ENCODE measurements at places on chromosomes 16 and 17. TPM values are rescaled to one million over a fixed set of nuclear protein-coding genes. Genes with fewer than 3 reads are reported as not detected.

- no peak for DNase-seq
Observed at GRCh38 chr17:38867968-38868816, 1.7 kb upstream of the LASP1 start.

DNA sequence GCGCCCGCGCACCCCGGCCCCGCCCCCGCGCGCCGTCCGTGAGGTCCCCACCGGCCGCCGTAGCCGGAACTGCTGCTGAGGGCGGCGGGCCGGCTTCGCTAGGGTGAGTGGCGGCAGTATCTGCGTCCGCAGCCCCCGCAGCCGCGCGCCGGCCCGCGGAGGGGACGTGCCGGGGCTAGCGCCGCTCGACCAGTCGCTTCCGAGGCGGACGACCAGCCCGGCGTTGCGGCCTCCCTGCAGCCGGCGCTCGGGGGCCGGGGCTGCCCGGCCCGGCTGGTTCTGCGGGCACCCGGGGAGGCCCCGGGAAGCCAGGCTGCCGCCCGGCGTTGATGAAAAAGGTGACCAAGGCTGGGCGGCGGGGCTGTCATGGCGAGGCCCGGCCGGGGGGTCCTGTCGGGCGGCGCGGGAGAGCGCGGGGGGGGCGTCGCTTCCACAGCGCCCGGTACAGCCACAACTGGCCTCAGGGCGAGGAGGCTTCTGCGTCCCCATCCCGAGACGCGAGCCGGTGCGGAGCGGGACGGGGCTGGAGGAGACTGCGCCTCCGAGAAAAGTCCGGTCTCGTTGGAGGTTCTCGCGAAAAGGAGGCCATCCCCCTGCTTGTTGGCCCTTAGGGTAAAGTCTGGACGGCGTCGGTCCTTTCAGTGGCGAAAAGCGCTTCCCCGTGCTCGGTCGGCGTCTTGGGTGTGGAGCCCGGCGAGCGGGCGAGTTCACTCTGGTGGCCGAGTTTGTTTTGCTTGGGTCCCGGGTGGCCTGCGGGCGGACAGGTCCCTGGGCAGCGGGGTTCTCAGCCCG, at the start of gene CRAMP1:
Gene CRAMP1 (plus strand): TSS at position 41 of the 792 bp plus-strand sequence. CDS start 2,280 bp downstream, outside the sequence.
- DNase-seq: no peak

DNA sequence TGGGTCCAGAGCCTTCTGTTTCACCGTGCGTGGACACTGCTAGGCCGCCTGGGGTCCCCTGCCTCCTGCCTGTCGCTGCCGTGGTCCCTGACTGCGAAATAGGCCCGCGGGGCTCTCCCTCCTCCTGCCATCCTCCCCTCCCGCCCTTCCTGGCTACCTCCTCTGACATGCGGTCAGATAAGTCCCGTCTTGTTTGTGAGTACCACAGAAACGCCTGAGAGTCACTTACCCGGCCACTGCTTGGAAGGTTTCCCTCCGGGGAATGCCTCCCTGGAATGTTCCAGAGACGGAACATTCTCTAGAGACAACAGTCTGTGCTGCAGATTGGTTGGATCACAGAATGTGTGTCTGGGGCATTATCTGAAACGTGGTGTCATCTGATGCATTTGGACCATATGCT, 22.7 kb downstream of the CIBAR2 start:
- no peak for DNase-seq

- no peak for DNase-seq
Observed at GRCh38 chr16:85027958-85028684, 526 bp downstream of the KIAA0513 start.

DNA sequence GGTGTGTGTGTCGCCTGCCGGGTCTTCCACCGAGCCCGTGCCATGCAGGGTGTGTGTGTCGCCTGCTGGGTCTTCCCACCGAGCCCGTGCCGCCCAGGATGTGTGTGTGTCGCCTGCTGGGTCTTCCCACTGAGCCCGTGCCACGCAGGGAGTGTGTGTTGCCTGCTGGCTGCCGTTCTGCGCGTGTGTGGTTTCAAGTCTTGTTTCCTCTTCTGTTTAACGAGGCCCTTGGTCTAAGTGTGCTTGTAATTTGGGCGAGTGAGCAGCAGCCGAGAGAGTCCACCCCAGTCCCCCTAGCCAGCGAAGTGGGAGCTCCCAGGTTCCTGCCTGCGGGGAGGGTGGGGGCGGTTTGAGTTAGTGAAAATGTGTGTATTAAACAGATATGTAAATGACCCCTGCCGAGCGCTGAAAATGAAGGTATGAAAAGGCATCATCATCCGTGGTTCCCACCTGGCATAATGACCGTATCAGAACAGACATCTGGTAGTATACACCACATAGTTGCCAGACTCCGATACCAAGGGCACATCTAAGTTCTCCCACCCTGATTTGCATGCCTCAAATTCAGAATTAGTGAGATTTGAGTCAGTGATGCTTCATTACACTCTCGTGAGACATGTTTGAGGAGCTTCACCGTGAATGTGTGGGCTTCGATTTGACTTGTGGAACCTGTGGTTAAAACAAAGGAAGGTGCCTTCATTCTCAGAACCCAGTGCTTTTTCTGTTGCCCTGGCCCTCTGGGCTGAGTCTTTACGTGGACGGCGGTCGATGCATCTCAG, 114.5 kb upstream of the CHMP6 start:
- DNase-seq: no peak

GRCh38 chr17:7929158-7930023, at the start of gene KCNAB3:
Gene KCNAB3 (minus strand): TSS chr17:7929856. CDS start chr17:7929435, 421 bp downstream.
- DNase-seq: no peak

DNA sequence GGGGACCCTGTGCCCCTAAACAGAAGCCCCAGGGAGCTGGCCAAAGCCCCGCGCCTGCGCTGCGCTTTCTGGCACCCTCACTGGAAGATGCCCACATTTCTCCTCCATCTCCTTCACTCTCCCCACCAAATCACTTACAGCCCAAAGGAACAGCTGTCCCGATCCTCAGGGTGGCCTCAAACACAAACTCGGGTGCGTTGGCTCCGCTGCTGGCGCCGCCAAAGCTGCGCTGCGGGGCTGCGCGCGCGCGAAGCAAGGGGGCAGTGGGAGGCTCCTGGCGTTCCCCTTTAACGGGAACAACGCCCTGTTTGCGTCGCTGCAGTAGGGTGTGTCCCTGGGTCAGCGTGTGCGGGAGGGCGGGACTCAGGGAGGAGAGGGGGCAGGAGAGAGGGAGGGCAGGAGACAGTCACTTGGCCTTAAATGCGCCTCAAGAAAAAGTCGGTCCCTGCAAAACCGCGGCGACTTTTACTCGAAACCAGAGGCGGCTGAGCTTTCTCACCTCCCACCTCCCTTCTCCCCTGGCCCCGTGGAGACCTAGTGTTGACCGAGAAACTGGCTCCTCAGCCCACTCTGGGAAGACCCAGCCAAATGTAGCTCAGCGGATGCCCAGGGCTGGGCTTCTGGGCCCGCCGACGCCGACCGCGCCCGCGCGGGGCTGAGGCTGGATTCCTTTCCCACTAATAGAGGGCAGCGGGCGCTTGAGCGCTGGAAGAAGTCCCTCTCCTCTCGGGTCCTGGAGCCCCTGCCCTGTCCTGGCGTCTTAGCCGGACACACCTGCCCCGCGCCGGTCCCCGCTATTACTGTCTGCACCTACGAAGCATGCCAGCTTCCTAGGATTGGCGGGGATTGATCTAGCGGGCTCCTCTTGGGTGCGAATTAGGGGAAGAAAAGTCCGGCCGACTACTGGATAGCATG, 2.6 kb downstream of the PMP22 start:
- DNase-seq: peak; percentile 88

DNA sequence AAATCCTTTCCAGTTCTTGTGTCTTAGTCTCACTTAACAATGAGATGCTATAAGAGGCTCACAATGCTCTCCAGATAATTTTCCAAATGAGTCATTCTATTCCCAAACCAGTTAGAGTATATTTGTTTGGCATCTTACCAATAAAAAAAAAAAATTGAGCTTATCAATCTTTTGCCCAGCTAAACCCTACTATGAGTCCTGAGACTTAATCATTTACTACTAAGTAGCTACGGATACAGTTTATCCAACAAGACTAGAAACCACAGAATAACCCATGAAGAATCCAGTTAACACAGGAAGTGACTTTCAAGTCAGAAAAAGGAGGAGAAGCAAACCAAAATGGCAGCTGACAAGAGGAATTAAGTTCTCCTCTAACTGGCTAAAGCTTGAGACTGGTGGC, 330.3 kb upstream of the XYLT1 start:
- no peak for DNase-seq

DNA sequence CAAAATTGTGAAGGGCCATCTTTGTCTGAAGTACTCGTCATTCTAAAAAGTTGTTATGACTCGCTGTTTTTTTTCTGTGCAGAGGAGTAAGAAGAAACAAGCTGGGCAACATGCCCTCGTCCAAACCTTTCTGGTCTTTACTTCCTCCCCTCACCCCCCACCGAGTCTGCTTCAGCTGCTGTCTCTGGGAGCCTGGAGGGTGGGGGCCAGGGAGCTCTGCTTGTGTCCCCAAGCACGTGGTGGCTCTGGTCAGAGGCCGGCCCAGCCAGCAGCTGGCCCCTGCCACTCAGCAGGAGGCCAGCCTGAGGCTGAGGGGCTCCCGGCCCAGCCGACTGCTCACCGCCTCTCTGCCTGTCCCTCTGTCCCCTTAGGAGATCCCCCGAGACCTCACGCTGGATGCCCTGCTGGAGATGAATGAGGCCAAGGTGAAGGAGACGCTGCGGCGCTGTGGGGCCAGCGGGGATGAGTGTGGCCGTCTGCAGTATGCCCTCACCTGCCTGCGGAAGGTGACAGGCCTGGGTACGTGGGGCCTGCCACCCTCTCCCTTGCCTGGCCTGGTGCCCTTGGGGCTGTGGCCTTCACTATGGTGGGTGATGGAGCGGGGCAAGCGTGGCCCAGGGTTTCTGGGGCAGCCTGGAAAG, 53.7 kb upstream of the LGALS9 start:
- no peak for DNase-seq

- DNase-seq: peak; percentile 81
Observed at GRCh38 chr17:2963332-2964027, 99.9 kb downstream of the OR1D5 start.

DNA sequence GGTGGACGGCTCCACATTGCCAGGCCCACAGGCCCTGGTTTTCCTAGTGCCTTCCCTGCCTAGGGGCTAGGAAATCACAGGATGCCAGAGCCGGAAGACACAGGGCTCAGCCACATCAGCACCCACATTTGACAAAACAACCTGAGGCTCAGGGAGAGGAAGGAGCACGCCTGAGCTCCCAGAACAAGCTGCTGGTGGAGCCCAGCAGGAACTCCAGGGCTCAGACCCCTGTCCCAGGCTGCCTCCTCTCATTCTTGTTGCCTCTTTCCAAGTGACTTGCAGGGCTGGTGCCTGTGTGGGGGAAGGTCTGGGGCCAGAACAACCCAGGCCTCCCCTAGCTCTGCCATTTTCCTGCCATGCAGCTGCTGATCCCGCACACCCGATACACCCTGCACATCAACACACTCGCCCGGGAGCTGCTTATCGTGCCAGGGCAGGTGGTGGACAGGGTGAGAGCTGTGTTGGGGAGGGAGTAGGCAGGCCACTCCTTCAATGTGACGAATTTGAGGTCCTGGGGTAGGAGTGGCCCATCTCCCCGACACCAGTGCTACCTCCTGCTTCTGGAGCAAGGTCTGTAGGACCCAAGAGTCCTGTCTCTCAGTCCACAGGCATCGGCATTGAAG, 7.6 kb downstream of the ALOX15B start:
- no peak for DNase-seq

- no peak for DNase-seq
Observed at GRCh38 chr17:965311-965989, 14.1 kb downstream of the NXN start.

DNA sequence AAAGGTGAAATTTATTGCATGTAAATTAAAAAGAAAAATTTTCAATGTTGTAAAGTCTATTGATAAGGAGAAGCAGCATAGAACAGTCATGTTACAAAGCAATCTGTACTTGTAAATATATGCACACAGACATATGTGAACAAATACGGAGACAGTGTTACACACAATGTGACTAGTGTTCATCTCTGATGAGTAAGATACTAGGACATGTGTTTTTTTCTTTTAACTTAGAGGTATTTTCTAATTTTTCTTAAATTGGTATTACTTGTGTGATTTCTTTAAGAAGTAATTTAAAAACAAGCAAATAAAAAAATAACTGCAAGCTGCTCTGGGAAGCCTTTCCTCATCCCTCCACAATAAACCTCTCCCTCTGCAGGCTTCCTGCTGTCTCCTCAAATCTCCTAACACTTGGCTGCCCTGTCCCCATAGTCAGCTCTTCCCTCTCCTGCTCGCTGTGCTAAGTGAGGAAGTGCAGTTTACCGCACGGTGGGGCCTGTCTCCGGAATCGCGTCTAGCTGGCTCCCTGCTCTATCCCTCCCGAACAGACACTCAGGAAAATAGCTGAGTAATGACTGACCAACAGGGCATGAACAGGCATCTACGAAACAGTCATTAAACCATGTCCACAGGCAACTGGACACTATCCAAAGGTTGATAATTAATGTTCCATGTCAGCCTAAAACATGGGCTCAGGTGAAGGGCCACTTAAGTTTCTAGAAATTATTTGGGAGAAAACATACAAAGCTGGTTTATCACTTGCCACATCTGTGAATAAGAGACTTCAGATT, 35.9 kb downstream of the CMTM4 start:
- no peak for DNase-seq

DNA sequence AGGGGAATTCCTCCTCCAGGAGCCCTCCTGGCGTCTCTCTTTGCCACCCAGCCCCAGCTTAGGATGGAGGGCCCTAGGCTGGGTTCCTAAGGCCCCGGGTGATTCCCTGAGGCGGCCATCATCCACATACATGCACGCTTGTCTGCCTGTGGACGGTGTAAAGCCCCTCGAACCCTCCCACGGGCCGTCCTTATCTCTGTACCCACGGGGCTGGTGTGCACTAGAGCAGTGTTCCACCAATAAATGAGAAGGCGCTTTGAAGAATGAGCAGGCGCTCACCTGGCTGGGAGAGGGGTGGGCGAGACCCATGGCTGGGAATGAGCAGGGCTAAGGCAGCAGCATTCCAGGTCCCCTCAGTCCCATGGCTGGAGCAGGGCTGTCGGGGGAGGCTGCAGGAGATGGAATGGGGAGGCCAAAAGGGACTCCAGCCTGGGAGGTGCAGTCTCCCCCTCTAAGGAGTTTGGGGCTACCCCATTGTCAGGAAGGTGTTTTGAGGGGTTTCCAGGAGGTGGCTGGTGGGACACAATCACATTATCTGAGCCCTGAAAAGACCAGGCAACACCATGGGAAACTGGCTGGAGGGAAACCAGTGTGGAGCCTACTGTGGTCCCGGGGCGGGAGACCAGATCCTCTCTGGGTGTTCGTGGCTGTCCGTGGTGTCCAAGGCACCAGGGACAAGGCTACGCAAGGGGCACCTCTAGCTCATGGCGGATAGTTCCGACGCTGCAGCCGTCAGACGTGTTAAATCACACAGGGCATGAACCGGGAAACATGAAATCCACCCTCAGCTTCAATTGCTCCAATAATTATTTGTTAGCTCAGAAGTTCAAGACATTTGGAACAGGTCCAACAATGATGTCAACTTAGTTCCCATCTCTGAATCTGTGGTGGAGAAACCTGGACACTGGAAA, 87.5 kb upstream of the DNAH17 start:
- no peak for DNase-seq

CCDC92B gene
- not detected for total RNA-seq

FOXJ1 gene
- 0.13 TPM for total RNA-seq

ACAP1 gene
- 4.2 TPM for total RNA-seq

CASKIN2 gene
- 32.6 TPM for total RNA-seq

FGF11 gene
- 1.3 TPM for total RNA-seq

LAT gene
- 12.0 TPM for total RNA-seq

LRRC37A gene
- 3.5 TPM for total RNA-seq

ZG16B gene
- total RNA-seq: not detected
